ENCODE measurements at places on chromosomes 13 and 19.
A peak's percentile ranks its signal among the peaks of the same experiment; 100 is the strongest.

DNA sequence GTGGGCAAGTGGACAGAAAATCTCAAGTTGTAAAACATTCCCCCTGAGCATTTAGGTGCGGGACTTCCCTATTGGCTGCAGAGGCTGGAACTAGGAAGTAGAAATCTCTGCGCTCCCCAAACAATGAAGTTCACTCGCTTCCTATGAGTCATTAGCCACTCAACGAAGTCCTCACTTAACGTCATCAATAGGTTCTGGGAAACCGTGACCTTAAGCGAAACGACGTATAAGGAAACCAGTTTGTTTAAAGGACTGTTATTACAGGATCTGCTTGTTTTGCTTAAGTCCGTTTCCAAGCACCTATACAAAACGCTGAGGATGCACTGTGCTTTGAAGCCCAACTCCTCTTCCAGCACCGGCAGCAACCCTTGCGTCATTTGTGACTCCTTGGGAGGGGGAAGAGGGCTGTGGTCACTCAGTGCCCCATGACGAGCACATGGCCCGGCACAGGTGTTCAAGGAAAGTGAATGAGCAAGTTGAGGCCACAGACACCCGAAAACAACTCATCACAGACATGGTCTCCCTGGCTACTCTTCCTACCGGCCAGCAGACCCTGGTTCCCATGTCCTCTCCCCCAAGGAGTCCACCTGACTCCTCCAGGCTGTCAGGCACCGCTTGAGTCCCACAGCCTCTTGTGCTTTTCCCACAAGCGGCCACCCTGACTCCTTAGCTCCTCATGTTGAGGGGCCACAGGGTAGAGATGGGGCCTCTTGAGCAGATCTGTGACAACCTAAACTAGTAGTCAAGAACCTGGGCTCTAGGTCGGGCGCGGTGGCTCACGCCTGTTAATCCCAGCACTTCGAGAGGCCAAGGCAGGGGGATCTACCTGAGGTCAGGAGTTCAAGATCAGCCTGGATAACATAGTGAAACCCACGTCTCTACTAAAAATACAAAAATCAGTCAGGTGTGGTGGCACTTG is 4.8 kb downstream of the RPS16 start:
- peak; percentile 98 for DNase-seq

- no peak for DNase-seq
Measured at GRCh38 chr19:4993683-4994082, 24.8 kb downstream of the KDM4B start.

- peak; percentile 49 for DNase-seq
Measured at GRCh38 chr13:28532388-28533124, 37.6 kb upstream of the FLT1 start.

GRCh38 chr19:2477141-2477710 is 1.3 kb downstream of the GADD45B start:
- DNase-seq = peak; percentile 23

DNA sequence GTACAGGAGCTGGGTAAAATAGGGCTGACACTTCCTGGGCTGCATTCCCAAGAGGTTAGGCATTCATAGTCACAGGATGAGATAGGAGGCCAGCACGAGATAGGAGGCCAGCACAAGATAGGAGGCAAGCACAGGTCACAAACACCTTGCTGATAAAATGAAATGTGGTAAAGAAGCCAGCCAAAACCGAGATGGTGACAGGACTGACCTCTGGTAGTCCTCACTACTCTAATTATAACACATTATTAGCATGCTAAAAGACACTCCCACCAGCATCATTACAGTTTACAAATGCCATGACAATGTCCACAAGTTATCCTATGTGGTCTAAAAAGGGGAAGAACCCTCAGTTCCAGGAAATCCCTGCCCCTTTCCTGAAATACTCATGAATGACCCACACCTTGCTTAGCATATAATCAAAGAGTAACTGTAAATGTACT is 20.9 kb upstream of the IGSF23 start:
- no peak for DNase-seq

- DNase-seq = no peak
Measured at GRCh38 chr19:15243236-15243957, 11.1 kb upstream of the EPHX3 start.

GRCh38 chr13:104404325-104404724 is 1338.1 kb upstream of the SLC10A2 start:
- DNase-seq = no peak

- no peak for DNase-seq
Measured at GRCh38 chr13:39035204-39035603, 2.7 kb downstream of the PROSER1 start.

DNA sequence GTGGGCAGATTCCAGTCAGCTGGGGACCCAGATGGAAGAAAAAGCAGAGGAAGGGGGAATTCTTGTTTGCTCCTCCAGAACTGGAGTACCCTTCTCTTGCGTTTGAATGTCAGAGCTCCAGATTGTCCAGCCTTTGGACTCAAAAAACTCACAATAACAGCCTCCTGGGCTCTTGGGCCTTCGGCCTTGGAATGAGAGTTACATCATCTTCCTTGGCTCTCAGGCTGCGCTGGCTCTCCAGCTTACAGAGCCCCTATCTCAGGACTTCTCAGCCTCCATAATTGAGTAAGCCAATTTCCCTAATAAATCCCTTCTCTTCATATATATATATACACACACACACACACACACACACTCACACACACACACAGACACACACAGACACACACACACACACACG is 1215.7 kb upstream of the SLC10A2 start:
- no peak for DNase-seq

DNA sequence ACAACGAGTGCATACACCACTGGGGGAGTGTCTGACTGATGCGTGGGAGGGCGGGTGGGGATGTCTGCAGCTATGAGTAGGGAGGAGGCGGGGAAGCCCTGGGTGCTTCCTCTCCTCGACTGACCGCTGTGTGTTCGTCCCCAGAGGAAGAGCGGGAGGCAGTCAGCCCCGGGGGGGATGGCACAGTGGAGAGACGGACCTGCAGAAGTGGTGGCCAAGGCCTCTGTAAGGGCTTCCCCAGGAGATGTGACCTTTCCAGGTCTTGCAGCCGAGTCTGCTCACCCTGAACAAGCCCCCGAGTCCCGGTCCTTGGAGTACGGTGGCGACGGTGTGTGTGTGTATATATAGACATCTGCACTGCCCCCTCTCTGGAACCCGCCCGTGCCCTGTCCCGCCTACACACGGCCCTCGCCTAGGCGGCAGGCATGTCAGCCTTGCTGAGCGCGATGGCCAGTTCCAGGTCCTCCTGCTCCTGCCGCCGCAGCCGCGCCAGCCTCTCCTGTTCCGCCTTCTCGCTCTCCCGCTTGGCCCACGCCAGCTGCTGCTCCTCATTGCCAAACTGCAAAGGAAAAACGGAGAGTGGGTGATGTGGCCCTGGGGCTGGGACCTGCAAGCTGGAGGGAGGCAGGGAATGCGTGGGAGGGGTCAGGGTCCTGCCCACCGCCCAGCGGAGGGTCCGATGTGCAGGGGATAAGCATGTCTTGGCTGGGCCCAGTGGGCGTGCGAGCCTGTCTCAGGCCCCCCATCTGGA is 30.8 kb downstream of the KLF2 start:
- no peak for DNase-seq

Measured in lung microvascular endothelial cell (primary cell).